ENCODE measurements at places on chromosomes 1 and 21.

- DNase-seq = no peak
Observed at GRCh38 chr21:16530656-16531055, 800.9 kb downstream of the USP25 start.

DNA sequence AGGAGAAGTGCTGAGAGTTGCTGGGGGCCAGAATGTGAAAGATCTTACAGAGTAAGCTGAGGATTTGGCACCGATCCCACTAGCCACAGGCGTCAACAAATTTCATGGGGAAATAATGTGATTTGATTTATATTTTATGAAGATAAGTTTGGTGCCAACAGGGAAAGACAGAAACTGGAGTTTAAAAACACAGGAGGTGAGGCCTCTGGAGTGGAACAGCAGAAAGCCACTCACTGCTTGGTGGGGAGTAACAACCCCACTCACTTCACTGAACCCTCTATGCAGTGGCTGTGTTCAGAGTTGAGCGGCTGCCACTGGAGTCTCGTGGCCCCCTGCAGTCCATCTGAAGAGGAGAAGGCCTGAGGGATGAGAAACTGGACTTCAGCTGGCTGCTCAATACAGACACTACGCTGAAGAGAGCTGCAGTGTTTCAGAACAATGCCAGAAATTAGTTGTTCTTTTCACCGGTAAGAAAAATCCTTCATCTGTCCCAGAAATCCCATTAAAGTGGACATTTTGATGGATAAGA, 48.0 kb upstream of the RXRG start:
- DNase-seq = no peak

- no peak for DNase-seq
Observed at GRCh38 chr1:58529284-58529683, 17.2 kb downstream of the OMA1 start.

- DNase-seq = no peak
Observed at GRCh38 chr1:204733289-204733688, 47.8 kb upstream of the LRRN2 start.

- no peak for DNase-seq
Observed at GRCh38 chr1:8153961-8154360, 127.9 kb upstream of the ERRFI1 start.

DNA sequence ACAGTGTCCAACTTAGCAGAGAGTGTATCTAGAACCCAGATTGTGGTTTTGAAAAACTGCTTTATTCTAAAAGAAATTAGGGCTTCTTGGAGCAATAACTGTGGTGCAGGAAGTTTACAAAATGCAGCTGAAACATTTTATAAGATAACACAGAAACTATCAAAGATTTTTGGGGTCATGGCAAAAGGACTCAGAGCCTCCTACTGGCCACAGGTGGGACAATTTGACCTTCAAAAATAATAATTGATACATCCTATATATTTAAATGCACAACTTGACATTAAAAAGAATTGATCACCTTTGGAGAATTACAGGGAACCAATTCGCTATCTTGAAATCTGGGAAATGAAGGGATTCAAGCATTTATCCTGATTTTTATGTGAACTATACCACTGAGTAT, 235.2 kb downstream of the RPS6KC1 start:
- no peak for DNase-seq

DNA sequence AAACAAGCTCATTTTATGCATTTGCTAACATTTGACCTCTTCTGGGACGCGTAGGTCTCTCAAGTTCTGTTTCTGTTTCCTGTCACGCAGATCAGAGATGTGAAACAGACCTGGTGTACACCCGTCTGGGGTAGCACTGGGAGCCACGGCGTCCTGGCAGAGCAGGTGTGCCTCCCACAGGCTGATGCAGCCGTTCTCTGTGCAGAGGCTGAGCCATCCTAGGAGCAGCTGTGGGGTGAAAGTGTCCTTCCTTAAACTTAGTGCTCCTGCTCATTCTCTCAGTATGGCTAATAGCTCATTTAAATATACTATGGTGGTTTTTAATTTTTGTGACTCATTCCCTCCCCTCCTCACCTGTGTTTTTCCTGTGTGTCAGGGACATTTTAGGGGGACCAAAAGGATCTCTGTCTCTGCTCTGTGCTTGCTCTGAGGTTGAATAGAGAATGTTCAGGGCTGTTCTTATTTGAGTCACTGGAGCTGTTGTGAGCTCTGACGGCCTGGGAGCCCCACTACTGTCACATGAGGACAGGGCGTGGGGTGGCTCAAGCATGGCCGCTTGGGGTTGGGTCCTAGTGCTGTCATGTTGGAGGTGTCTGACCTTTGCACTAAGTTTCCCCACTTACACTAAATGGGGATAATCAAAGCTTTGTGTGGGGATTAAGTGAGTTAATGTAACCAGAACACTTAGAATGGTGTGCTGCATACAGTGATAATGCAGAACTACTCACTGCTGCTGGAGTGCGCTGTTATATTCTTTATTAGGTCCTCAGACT, 43.0 kb downstream of the GALNT2 start:
- peak; percentile 88 for DNase-seq

GRCh38 chr21:42027822-42028765, 17.9 kb upstream of the ZBTB21 start:
- DNase-seq = no peak

- peak; percentile 96 for DNase-seq
Observed at GRCh38 chr1:225467193-225468020, 39.6 kb upstream of the LBR start.

DNA sequence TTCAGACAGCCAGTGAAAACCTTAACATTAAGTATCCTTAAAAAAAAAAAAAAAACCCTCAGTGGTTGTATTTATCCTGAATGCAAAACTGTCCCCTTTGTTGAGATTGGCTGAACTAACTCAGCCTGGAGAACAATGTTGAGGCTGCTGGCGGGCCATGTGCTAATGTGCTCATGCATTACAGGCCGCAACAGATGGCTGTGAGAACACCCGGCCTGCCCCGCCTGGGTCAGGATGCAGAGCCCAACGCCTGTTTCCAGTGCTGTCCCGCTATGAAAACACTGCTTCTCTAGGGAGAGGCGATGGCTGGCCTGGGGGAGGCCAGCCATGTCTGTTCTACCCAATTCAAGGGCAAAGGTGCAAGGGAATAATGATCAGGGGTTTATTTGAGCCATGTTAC, 13.8 kb downstream of the OLIG2 start:
- no peak for DNase-seq

DNA sequence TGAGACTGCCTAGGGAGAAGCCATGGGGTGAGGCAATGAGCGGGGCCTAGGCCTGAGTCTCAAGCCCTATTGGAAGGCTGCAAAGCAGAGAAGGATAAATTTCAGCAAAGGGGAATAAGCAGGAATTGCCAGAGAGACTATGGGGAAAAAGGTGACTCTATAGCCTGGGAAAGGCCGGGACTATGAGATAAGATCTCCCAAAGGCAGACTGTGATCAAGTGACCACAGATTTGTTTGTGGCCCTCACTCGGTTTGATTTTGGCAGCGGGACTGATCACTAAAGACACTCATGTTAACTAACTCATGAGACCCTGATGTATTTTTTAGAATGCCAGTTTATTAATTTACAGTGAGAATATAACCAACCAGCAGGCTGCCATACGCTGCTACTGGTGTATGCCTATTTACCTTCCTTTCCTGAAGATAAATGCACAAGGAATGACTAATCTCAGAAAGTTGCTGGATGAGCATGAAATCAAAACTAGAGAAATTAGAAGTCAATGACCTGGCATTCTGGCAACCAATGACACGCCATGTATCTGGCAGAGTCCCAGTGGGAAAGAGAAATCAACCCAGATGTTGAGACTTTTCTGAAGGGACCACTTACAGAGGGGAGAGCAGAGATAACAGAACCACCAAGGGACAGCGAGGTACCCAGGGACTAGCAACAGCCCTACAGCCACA, 4.3 kb downstream of the HSF2BP start:
- DNase-seq = no peak

- DNase-seq = peak; percentile 60
Observed at GRCh38 chr1:167668108-167668507, 38.1 kb downstream of the RCSD1 start.

GRCh38 chr1:3078871-3079270, 9.9 kb downstream of the PRDM16 start:
- DNase-seq = no peak

- no peak for DNase-seq
Observed at GRCh38 chr1:199163267-199163666, 524.4 kb downstream of the PTPRC start.

- no peak for DNase-seq
Observed at GRCh38 chr1:208117826-208118225, 126.4 kb downstream of the PLXNA2 start.

GRCh38 chr1:53598966-53599365, 139.8 kb downstream of the DMRTB1 start:
- no peak for DNase-seq

GRCh38 chr1:59268406-59268805, 28.5 kb upstream of the FGGY start:
- DNase-seq = no peak

GRCh38 chr1:61244114-61244513, 161.8 kb downstream of the NFIA start:
- DNase-seq = no peak

DNA sequence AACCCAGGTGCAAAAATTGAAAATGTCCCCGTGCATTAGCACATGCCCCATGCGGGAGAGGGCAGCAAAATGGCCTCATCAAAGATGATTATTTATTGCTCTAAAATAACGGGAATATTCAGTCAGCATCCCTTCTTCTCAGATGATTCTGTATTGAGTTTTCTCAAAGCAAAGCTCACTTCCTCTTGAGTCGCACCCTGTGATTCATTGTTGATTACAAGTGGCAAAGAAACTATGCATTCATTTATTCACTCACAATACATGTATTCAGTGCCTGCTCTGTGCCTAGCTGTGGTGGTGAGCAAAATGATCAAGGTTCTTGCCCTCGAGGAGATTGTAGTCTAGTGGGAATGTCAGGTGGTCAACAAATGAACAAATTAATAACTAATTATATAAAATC, 226.0 kb upstream of the KAZN start:
- DNase-seq = no peak

DNA sequence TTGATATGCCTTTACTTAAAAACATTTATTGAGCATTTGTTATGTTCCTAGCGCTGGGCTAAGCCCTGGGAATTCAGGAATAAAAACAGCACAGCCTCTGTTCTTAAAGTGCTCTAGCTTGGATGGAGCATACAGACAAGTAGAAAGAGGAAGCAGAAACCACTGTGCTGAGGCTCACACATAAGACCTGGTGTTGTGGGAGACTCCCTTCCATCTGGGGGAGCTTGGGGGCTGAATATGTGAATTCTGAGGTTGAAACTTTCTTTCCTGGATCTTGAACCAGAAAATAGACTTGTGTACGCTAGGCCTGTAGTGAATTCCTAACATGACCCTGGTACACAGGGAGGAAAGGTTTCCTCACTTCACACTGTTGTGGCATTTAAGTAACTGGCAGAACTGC, 209.9 kb downstream of the ZNF326 start:
- DNase-seq = no peak

DNA sequence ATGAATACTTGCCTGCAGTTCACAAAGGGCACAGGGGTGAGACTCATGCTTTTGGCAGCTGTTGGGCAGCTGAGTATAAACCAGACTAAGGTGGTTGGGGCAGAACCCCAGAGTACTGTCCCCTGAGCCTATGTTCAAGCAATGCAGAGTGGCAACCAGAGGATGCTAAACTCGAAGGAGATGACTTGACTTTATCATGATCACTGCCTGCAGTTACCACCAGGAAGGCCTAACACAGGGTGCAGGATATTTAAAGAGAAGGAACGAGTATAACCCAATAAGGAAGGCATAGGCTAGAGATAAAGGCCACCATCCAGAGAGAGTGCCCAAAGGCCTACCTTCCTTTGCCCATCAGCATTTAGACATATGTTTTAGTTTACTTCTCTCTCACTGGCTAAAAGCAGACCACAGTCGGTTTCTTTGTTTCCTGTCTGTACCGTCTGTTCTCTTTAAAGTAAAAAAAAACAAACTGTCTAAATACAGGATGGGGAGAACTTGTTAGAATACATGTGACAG, 83.3 kb downstream of the MPZL1 start:
- DNase-seq = peak; percentile 37

- DNase-seq = no peak
Observed at GRCh38 chr1:203632941-203633340, 6.3 kb downstream of the ATP2B4 start.

- DNase-seq = no peak
Observed at GRCh38 chr1:151831605-151832004, at the start of gene RORC. Gene RORC (minus strand): TSS chr1:151831802. CDS start chr1:151831764, 38 bp downstream.

GRCh38 chr1:31949862-31950261, 11.7 kb upstream of the PTP4A2 start:
- no peak for DNase-seq

DNA sequence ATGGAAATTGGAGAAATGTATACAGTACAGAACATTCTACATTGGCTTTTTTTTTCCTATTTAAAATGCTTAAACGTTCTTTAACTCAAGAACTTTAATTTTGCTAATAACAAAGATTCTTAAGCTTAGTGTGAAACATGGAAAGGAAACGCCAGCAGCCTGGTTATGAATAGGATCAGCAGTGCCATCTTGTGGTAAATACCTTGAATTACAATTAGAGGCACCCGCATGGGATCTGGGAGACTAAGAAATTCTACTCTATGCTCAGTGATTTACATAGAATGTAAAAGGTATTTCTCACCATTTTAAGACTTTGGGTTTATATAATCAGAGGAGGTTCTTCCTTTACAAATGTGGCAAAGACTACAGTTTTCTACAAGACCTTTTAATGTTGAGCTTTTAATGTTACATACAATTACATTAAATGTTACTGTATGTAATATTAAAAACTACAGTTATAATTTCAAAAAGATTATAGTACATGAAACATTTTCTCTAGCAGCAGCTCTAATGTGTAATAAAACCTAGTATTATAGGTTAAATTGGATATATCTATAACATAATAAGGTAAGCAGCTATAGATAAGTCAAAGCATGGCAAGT, 32.1 kb upstream of the APOBEC4 start:
- DNase-seq = peak; percentile 69
